ENCODE measurements at places on chromosomes 13 and 19.
A peak's percentile ranks its signal among the peaks of the same experiment; 100 is the strongest.

GRCh38 chr13:104301171-104301975, 1235.2 kb upstream of the SLC10A2 start:
- no peak for DNase-seq

DNA sequence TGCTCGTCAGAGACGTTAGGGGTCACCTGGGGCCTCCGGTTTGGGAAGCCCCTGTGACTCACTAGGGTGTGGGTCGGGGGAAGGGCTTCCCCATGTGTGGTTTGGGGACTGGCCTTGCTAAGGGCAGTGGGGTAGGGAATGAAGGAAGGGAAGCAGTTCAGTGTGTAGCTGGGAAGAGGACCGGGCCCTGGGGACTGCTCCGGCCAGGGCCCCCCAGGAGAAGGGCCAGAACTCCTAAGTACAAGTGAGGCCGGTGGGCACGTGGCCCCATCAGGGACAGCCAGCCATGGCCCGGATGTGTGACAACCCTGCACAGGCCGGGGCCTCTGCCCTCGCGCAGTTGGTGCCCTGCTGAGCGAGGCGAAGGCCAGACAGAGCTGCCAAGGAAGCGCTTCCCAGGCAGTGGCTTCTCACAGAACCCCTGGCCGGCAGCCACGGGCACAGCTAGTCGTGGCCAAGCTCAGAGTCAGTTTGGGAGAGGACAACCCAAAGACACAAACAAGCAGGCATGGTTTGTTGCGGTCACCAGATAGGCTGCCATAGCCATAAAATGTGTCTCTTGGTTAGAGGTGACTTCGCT, 25.7 kb downstream of the TEX29 start:
- DNase-seq: no peak

- DNase-seq: no peak
Measured at GRCh38 chr19:1015782-1016646, 4.9 kb downstream of the TMEM259 start.

GRCh38 chr19:46279177-46279576, 17.7 kb upstream of the HIF3A start:
- DNase-seq: no peak

- DNase-seq: no peak
Measured at GRCh38 chr13:79468819-79469218, 12.1 kb upstream of the NDFIP2 start.

DNA sequence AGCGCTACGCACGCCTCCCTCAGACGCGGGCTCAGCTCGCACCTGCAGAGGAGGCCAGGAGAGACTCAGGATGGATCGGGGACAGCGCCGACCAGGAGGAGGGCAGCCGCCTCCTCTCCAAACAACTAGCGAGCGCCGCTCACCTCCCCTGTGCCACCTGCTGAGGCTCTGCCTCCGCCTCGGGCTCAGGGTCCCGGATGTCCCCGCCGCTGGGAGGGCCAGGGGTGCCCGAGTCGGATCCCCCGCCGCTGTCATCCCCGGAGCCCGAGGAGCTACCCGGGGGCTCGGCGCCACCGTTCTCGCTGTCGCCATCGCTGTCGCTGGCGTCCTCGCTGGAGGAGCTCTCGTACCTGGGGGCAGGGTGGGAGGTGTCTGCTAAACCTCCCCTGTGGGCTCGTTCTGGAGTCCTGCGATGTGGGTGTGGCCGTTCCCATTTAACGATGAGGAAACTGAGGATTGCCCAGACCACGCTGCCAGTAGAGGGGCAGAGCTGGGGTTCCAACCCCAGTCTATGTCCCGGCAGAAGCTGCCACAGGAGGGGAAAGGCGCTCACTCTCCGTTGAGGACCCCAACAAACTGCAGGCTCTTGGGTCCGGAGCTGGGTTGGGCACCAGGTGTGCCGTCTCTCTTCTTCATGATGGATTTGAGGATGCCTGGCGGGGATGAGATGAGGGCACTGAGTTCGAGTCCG, 9.2 kb downstream of the KANK3 start:
- no peak for DNase-seq

GRCh38 chr19:35760711-35761349, 2.9 kb downstream of the PROSER3 start:
- no peak for DNase-seq

DNA sequence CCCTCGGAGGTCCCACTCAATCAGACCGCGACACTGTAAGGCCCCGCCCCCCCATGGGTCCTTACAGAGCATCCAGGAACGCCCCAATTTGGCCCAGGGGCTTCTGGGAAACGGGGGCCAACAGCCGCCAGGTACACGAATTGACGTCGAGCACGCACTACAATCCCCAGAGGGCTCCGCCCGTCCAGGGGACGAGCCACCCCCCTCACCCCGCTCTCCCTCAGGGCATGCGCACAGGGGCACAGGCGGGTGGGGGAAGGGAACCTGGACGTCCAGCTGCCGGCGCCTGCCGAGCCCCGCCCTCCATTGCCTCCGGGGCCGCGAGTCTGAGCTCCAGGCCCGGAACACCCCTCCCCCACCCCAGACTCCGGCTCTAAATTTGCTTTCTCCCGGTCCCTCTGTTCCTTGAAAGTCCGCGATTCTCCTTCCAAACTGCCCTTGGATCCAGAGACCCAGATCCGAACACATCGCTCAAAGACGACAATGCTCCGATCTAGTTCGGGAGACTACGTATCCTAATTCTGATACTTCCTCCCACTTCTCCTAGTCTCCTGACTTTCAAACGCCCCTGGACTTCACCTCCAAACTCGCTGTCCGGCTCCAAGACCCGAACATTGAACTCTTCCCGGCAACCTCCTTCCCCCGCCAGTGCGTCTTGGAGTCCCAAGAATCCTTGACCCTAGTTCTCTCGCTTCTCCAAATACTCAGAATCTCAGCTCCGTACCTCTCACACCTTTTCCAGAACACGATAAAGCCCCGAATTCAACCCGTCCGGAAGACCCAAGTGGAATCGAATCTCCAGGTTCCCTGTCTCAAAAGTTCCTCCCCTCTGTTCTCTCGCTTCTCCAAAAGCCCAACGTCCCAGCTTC, 770 bp downstream of the SERTAD3 start:
- DNase-seq: peak; percentile 100

DNA sequence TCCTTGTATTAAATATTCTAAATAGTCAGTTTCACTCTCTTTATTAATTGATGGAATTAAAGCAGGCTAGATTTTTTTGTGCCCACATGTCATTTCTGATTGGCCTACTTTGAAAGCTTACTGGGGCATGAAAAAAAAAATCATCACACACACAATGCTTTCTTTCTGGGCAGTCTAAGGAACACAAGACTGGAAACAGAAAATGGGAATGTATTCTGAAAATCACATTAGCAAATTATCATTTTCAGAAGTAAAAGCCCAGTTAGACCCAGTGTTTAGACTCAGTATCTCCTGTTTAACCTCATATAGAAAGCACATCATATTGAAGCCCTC, 339.4 kb downstream of the SPRY2 start:
- DNase-seq: no peak

- DNase-seq: no peak
Measured at GRCh38 chr13:38590230-38590629, 96.6 kb upstream of the FREM2 start.

GRCh38 chr13:42218576-42218975, 53.4 kb upstream of the AKAP11 start:
- no peak for DNase-seq

GRCh38 chr13:112664501-112665203, 25.2 kb upstream of the ATP11A start:
- DNase-seq: peak; percentile 16

DNA sequence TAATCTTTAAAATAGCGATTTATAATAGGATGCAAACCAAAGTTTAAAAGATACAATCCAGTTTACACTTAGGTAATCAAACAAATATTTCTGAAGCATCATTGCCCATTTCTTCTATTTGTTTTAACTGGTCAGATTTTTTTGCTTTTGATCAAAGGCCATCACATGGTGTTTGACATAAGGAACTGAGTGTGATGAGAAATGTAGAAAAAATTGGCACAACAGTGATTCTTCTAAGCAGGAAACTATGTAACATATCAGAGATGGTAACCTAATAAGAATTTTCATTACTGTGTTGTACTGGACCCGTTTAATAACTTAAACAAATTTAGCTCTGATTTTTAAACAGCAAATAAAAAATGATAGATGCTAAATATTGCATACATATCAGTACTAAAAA, 644.7 kb upstream of the KLF12 start:
- DNase-seq: no peak

GRCh38 chr13:98839856-98840769, 87.6 kb upstream of the SLC15A1 start:
- DNase-seq: peak; percentile 62

- DNase-seq: no peak
Measured at GRCh38 chr13:113592571-113592970, 8.0 kb downstream of the TFDP1 start.

GRCh38 chr19:15321739-15322138, 10.6 kb downstream of the BRD4 start:
- DNase-seq: no peak

- no peak for DNase-seq
Measured at GRCh38 chr13:77299587-77299986, 27.3 kb downstream of the MYCBP2 start.

- no peak for DNase-seq
Measured at GRCh38 chr19:9531933-9532332, 6.5 kb downstream of the ZNF426 start.

DNA sequence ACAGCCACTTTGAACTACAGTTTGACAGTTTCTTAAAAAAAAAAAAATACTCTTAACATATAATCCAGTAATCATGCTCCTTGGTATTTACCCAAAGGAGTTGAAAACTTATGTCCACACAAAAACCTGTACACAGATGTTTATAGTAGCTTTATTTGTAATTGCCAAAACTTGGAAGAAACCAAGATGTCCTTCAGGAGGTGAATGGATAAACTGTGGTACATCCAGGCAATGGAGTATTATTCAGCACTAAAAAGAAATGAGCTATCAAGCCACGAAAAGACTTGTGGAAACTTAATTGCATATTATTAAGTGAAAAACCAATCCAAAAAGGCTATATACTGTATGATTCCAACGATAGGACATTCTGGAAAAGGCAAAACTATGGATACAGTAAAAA, 44.9 kb downstream of the RCBTB2 start:
- DNase-seq: no peak

- peak; percentile 67 for DNase-seq
Measured at GRCh38 chr13:37074703-37075102, 15.2 kb upstream of the SUPT20H start.

- no peak for DNase-seq
Measured at GRCh38 chr19:50459638-50460037, 16.7 kb upstream of the EMC10 start.

- no peak for DNase-seq
Measured at GRCh38 chr19:28399187-28399586, 813.8 kb downstream of the UQCRFS1 start.

- DNase-seq: no peak
Measured at GRCh38 chr19:40400559-40400958, 10.6 kb upstream of the HIPK4 start.

DNA sequence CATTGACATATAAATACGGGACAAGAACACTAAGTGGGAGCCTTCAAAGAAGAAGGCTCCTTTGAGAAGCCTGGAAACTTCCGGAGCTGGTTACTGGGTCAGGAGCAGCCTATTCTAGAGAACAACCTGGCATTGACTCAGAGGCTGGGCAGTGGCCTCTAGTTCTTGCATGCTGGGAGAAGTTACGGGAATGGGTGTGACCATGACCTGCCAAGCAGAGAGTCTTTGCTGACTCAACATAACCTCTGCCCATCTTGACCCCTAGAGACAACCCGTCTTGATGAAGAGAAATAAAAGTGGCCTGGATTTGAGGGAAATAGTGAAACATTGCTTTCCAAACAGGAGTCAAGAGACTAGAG, 21.0 kb downstream of the STARD13 start:
- DNase-seq: no peak

GRCh38 chr19:34969721-34970120, 5.7 kb upstream of the ZNF792 start:
- no peak for DNase-seq

GRCh38 chr13:36061054-36061453, 70.1 kb downstream of the DCLK1 start:
- no peak for DNase-seq

GRCh38 chr13:80329250-80329649, 11.7 kb downstream of the SPRY2 start:
- DNase-seq: no peak

- DNase-seq: no peak
Measured at GRCh38 chr13:71864094-71864985, 2.7 kb downstream of the DACH1 start.

- DNase-seq: no peak
Measured at GRCh38 chr13:48817166-48817802, 158.4 kb upstream of the FNDC3A start.

DNA sequence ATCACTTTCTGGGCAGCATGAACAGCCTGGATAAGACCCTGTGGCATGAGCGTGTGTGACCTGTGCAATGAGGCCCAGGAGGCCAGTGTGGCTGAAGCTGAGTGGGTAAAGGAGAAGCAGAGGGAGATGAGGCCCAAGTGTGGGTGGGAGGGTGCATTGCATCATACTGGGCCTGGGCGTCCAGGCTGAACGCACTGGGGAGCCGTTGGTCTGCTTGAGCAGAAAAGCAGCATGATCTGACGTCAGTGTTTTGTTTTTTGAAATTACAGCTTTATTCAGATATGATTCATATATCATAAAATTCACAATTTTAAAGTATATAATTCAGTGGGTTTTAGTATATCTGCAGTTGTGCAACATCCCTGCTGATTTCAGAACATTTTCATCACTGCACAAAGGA, 409.7 kb downstream of the HS6ST3 start:
- no peak for DNase-seq

- no peak for DNase-seq
Measured at GRCh38 chr19:279656-280055, 11.5 kb downstream of the PLPP2 start.

DNA sequence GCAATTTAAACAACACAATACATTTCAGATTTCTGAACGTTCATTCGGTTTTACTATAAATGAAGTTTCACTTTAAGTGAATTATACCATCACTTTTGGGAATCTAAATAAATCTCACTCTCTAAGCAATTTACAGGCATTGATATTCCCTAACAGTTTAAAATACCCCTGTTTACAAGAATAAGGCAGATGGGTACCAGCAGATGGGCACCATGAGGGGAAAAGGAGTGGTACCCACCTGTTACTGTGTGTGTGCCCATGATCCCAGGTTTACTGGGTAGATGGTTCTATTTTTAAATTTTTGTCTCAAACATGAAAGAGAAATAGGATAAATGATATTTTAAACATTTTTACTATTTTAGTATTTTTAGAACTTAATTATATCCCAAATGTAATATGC, 212.9 kb downstream of the PCDH9 start:
- DNase-seq: no peak

GRCh38 chr19:45059258-45059965, 16.9 kb downstream of the ZNF296 start:
- DNase-seq: peak; percentile 85

GRCh38 chr19:10270180-10270615, 722 bp upstream of the ICAM1 start:
- DNase-seq: peak; percentile 53

DNA sequence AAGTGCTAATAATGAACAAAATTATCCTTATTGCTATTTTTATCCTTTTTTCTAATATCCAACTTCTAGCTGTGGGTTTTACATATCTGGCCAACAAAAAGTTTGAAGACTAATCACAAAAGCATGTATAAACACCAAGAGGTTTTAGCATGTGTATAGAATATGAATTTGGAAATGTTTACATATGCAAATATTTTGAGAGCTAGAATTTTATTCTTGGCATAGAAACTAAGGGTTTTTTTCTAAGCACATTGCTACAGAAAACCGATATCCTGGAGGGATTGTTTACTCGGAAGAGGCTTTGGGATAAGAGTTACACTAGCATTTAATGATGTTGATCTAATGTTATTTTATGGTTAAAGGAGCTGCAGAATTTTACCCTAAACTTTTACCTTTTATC, 392.1 kb downstream of the EFNB2 start:
- no peak for DNase-seq
